ENCODE measurements at places on chromosomes 1 and 21.
A peak's percentile ranks its signal among the peaks of the same experiment; 100 is the strongest.

- no peak for DNase-seq
These were observed 241.0 kb downstream of the GPATCH2 start for GRCh38 chr1:217389895-217390294.

DNA sequence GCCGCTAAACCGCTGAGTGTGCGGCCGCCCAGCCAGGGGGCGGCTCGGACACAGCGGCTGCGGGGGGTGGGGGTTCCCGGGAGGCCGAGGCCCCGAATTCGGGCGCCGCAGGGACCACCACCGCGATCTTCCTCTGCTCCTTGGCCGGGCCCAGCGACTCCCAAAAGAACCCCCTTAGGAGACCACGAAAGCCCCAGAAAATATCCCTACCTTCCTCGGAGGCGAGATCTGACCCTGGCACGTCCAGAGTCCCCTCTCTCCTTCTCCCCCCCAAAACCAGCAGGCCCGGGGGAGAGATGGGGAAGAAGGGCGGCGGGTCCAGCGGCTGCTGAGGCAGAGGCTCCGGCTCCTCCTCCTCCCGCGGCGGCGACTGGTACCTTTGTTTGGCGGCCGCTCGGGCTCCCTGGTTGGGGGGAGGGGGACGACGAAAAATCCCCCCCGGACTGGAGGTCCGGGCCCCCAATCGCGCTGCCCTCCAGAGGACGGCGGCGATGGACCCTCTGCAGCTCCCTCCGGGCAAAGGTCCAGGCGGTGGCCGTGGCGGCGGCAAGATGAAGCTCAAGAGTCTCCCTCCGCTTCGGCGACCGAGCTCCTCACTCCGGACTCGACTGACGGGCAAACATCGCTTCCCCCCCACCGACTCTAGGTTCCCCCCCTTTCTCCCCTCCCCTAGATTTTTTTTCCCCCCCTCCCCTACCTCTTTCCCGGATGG is at the start of gene ARID4B:
Gene ARID4B (minus strand): TSS at position 621 of the 712 bp plus-strand sequence. CDS start 1,260 bp downstream, outside the sequence.
- peak; percentile 32 for DNase-seq

DNA sequence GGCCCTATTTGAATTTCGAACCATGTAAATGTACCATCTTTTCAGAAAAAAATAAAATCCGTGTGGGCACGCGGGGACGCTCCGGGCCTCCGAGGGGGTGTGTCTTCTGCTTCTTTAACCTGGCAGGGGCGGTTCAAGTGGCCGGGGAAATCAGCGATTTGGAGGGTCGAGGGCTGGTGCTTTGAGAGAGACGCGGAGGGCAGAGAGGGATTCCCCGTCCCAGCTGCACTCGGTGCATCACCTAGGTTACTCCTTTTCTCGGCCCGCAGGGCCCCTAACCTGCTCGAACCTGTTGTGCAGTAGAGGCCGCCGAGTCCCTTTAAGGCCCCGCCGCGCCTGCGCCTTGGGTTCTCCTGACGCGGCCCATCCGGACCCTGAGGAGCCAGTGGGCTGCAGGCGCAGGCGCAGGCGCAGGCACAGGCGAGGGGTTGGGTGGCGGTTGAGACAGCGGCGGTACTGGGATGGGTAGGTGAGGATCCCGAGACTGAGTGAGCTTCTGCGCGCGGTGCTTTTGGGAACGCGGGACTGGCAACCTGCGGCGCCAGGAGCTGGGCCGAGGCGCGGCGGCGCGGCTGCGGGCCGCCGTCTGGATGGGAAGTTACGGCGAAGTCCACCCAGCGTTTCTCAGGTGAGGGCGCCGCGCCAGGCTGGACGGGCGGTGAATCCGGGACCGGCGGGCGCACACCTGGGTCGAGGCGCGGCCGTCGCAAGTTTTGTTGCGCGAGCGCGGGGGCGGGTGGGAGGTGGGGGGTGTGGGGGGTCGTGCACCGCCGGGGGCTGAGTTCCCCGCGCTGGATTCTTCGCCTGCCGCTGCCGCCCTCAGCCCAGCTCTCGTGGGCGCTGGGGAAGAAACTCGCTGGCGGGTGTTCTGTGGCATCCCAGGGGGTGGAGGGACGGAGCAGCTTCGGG is at the start of gene NBPF3:
Gene NBPF3 (plus strand): TSS at position 417 of the 909 bp plus-strand sequence. CDS start 4,950 bp downstream, outside the sequence.
- peak; percentile 85 for DNase-seq

DNA sequence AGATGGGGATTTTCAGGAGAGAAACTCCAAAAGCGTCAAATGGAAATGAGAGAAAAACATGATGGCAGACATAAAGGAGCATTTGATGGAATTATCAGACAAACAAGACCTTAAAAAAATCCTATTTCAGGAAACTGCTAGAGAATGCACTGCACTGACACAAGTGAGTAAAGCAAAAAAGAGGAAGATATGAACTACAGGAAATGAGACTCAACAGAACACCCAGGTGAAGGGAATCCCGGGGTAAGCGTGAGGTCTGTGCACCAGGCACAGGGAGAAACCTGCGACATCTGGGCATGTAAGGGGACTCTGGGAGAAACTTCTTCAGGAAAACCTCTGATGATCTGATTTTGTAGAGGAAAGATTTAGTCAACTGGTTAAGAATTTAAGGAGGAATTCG is 2.8 kb downstream of the TARBP1 start:
- DNase-seq, result no peak

DNA sequence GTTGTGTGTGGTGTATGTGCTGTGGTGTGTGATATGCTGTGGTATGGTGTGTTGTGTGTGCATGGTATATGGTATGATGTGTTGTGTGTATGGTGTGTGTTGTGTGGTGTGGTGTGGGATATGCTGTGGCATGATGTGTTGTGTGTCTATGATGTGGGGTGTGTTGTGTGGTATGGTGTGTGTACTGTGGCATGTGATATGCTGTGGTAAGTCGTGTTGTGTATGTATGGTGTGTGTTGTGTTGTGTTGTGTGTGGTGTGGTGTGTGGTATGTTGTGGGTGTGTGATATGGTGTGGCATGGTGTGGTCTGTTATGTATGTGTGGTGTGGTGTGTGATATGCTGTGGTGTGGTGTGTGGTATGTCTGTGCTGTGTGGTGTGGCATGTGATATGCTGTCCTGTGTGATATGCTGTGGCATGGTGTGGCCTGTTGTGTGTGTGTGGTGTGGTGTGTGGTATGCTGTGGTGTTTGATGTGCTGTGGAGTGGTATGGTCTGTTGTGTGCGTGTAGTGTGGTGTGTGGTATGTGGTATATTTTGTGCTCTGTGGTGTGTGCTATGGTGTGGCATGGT is 318.0 kb downstream of the PTPRU start:
- DNase-seq, result no peak

- peak; percentile 69 for DNase-seq
These were observed 17.9 kb downstream of the SLC9A1 start for GRCh38 chr1:27136998-27137542.

DNA sequence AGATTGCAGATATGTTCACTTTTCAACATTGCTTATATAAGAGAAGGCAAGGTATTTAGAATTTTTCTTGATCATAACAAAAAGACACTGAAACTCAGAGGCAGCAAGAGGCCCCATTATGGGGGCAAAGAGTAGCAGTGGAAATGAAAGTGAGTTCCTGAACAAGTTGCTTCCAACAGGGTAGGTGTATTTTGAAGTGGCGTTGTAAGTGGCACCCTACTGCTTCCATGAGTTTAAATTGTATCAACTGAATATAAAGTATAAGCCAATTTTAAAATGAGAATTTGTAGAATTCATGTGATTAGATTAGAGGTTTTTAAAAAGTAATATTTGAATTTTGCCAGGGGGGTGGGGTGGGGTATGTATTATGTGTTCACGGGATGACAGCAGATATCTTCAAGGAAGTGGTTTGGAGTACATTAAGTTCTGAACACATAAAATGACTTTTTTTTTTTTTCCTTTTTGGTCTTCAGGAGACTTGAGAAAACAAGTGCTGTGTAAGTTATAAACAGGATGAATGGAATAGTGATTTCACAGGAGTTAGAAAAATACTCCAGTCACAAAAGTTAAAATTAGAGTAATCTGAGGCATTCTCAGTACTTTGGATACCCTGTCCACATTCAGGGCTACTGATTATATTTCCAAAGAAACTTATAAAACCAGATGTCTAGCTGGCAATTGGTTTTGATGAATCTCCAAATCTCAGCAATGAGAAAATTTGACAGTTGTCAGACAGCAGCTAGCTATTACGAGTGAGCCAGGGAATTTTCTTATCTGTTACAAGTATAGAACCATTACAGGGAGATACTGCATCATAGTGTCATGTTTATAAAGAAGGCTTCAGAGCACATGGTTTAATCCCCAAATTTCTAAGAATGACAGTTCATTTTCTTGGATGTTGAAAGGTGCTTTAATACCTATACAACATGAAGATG is 182.0 kb downstream of the ST6GALNAC3 start:
- DNase-seq, result no peak

DNA sequence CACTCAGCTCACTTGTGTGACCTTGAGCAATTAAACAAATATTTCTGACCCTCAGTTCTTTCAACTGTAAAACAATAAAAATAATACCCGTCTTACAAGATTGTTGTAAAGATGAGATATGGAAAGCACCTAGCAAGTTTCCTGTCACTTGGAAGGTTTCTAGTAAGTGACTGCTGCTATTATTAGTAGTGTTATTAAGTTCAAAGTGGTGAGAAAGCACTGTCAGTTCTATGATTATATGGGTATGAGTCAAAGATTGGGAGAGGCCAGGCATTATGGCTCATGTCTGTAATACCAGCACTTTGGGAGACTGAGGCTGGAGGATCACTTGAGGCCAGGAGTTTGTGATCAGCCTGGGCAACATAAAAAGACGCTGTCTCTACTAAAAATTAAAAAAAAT is 145.4 kb downstream of the C1orf21 start:
- DNase-seq, result no peak

DNA sequence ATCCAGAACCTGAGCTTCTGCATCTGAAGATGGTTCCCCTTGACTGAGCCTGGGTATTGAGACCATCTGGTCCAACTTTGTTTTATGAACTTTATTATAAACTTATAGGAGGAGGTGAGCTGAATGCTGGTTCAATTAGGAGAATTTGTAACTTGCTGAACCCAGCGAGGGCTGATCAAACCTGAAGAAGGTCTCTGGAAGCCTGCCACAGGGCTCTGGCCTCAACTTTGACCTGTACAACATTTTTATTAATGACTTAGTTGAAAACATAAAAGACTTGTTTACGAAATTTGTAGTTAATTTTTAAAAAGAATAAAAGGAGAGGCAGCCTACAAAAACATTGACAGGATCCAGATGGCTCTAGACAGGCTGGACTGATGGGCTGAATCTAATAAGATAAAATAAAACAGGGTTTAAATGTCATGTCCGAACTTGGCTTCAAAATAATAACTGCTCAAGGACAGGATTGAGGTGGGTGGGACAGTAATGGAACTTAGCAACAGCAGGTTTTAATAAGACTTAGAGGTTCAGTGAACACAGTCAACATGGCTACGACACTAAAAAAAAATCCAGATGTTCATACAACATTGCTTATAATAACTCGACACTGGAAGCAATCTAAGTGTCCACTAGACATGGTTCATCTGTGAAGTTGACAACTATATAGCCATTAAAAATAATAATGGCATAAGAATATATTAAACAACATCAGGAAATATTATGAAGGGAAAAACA is 53.4 kb upstream of the GJB5 start:
- no peak for DNase-seq

DNA sequence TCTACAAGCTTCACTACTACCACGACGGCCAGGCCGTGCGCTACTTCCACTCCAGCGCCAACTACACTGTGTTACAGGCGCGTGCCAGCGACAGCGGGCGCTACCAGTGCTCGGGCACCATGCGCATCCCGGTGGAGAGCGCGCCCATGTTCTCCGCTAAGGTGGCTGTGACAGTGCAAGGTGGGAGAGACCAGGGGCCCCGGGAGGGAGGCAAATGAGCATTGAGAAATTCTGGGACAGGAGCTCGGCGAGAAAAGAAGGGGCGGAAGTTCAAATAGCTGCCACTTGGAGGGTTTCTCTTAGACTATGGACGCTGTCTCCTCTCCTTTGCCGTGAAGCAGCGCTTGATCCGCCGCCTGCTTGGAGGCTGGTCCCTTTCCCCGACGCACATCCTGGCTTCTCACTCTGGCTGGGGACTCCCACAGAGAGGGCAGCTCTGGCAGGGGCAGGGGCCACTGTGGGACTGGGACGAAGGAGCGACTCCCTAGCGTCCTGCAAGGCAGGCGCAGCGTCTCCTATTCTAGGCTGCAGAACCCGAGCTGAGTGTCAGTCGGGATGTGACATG is 4.6 kb downstream of the FCRLB start:
- peak; percentile 18 for DNase-seq

- DNase-seq, result no peak
These were observed 196.3 kb upstream of the LMO4 start for GRCh38 chr1:87132284-87132870.

- peak; percentile 74 for DNase-seq
These were observed 2.6 kb downstream of the E2F2 start for GRCh38 chr1:23528250-23528978.

DNA sequence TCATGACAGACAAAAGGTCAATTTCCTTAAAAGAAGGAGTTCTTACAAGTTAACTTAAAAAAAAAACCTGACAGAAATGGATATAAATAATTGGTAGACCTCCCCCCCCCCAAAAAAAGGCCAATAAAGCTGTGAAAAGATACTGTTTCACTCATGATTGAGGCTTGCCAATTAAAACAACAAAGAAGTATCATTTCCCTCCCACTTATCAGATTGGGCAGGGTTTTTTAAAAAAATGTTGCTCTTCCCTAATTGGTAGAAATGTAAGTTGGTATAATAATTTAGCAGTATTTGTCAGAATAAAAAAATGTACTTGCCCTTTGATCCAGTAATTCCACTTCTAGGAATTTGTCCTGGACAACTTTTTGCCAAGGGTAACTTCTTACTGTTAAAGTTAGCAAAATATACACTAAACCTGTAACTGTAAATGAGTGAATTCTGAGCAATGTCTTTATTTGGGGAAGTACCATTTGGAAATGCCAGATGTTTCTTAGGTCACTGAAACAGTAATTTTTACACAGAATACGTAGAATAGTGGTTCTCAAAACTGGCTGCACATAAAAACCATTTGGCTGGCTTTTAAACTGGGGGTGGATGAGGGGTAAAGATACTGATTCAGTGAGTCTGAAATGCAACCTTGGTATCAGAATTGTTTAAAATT is 17.5 kb downstream of the RNF2 start:
- no peak for DNase-seq

DNA sequence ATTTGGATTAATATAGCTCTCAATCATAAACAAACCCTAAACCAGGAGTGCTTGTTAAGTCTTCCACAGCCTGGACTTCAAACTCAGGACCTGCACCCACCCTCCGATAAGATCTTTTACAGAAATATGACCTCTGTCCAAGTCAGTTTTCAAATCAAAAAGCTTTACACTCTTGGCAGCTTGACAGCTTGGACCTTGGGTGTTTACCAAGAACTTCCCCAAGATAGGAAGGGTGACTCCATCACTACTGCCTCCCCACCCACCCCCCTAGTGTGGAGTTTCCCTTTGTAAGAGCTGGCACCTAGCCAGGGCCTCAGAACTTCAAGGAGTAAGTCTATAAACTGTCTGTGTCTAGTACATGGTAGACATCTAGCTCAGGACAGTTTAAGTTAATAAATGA is 9.6 kb downstream of the BCAR3 start:
- DNase-seq, result no peak

DNA sequence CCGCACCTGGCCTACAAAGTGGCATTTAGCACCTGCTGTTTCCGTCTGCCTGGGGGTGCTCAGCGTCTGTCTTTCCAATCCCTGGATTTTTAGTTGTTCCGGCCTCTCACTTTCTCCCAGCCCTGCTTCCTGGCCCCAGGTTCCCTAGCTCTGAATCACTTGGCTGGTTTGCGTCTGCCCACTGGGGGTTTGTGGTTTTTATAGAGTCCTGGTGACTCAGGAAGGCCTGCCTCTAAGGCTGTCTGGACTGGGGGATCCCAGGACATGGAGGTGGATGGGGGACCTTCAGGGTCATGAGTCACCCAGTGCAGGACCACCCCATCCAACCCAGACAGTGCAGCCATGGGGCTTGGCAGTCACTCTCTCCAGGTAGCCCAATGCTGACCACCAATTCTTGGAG is 53.5 kb downstream of the MRPL37 start:
- no peak for DNase-seq
